ENCODE measurements at places on chromosomes 6 and 20. TPM values are rescaled to one million over a fixed set of nuclear protein-coding genes. Genes with fewer than 3 reads are reported as not detected.

- DNase-seq: no peak
- no peak overlapping the region for H3K27ac ChIP-seq
- no peak overlapping the region for H3K4me3 ChIP-seq
- H3K36me3 ChIP-seq: no peaks in the 10 kb centered on the region
- no peaks in the 10 kb centered on the region for H3K27me3 ChIP-seq
These were observed 396.2 kb upstream of the SLC35B3 start for GRCh38 chr6:8831366-8832152.

FAM209B gene
- total RNA-seq: 1.5 TPM

- H3K27ac ChIP-seq: no peak overlapping the region
- peaks cover 5% of the 10 kb centered on the region for H3K4me1 ChIP-seq
- H3K36me3 ChIP-seq: peaks cover 7% of the 10 kb centered on the region
- H3K4me3 ChIP-seq: no peak overlapping the region
- H3K27me3 ChIP-seq: peaks cover 62% of the 10 kb centered on the region
- DNase-seq: no peak
These were observed 79.5 kb downstream of the ERMARD start for GRCh38 chr6:169830876-169831275.

DNA sequence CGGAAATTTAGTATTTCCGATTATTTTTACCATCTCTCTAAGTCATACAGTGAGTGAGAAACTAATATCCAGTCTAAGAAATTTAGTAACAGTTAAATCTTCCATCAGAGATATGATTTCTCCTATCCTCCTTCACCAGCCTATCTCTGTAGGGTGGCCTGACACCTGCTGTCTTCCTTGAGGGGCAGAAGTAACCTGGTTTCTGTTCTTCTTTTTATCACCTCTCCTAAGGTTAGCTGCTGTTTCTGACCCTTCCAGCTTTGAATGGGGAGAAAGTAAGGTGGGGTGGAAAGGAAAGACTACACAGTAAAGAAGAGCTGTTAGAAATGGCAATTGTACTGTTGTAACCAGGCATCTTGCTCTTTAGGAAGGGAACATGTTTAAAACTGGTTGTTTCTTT is 447.7 kb downstream of the PHF3 start:
- no peak overlapping the region for H3K4me3 ChIP-seq
- H3K27me3 ChIP-seq: no peaks in the 10 kb centered on the region
- no peaks in the 10 kb centered on the region for H3K4me1 ChIP-seq
- peaks cover 5% of the 10 kb centered on the region for H3K36me3 ChIP-seq
- H3K27ac ChIP-seq: no peak overlapping the region
- DNase-seq: no peak

C6orf163 gene
- 4.2 TPM for total RNA-seq

DEFB124 gene
- not detected for total RNA-seq
